ENCODE measurements at places on chromosomes 16 and 17.

GRCh38 chr17:37399265-37399803, 7.3 kb downstream of the ACACA start:
- peak; percentile 36 for DNase-seq

DNA sequence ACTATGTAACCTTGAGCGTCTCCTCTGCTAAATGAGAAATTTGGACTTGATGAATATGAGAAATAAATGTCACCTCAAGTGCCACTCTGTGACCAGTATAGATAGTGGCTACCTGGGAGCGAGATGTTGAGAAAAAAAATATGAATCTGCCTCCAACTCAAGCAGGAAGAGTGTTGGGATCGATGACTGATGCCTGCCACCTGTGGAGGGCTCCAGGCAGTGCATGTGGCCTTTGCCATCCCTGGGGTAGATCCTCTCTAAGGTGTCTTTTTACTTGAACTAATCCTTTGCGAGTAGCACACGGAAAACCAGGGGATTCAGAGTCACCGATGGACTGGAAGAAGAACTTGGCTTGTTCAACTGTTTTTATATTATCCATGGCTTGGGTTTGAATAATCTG, 9.4 kb downstream of the CCDC182 start:
- DNase-seq = no peak

DNA sequence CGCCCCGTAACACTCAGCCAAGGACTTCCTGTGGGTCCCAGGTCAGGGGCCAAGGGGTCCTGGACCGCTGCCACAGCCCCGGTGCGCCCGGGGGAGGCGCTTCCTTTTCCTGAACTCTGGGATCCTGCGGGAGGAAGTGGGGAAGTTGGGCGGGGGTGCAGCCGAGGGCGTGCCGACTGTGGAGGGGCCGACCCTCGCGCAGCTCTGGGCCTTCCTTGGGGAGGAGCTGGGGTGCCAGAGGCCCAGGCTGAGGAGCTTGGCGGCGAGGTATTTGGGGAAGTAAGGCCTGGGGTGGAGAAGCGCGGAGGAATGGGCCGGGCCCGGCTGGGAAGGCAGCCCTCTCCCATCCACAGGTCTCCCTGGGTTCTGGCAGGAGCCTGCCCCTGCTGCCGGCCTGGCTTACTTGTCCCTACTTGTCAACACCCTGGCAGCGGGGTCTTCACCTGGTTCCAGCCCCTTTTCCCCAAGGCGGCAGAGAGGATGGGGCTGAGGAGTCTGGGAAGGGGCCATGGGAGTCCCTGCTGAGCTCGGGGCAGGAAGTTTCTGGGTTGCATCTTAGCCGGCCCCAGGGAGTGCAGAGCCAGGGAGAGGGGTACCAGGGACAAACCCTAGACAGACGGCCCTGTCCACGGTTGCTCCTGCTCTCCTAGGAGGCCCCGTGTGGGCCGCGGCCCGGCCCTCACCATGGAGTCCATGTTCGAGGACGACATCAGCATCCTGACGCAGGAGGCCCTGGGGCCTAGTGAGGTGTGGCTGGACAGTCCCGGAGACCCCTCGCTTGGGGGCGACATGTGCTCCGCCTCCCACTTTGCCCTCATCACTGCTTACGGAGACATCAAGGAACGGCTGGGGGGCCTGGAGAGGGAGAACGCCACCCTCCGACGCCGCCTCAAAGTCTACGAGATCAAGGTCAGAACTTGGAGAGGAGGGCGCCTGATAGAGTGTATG, 1.7 kb downstream of the TBKBP1 start:
- DNase-seq = no peak

GRCh38 chr16:73289232-73289631, 241.3 kb upstream of the ZFHX3 start:
- no peak for DNase-seq

DNA sequence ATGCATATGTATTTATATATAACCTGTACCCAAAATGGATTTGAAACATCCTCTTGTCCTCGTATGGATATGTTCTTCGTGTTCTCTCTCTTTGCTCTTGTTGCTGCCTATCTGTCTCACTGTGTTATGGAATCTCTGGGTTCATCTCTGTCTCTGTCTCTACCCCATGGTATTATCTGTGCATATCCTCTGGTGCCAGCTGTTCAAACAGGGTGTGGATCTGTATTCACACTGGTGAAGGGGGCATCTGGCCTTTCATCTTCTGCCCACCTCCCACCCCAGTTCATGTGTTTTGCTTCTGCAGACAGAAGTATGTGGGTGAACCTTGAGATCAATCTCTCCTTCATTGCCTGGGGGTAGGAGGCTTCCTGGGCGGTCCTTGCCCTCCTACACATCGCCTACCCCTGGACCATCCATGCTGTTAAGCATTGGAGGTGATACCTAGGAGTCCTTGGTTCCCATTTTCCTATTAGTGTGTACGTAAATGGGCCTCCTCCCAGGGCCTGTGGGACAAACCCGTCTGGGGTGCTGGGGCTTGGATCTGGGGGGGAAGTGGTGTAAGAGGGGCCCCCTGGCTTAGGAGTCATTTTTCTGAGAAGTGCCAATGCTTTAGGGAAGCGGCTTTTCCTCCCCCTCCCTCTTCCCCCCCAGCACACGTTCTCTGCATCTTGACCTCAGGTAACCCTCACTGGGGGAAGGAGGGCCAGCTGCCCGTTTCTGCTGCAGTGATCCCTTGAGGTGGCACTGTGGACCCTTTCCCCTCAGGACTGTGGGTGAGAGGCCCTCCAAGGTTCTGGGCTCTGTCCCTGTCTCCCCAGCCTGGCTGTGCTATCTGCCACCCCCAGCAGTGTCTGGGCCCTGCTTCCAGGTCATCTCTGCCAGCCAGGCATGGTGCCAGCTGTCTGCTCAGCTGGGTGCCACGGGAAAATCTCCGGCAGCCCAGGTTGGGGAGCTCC, 21.1 kb downstream of the RARA start:
- no peak for DNase-seq

DNA sequence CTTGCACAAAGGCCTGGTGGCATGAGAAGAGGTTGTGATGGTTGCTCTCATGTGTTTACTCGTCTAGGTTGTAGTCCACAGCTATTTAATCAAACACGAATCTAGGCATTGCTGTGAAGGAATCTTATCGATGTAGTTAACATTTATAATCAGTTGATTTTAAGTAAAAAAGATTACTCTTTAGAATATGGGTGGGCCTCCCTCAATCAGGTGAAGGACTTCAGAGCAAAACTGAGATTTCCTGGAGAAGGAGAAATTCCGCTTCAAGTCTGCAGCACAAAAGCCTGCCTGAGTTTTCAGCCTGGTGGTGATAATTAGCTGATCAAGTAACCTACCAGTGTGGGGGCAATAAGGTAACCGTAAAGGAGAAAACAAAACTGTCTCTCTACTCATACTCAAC, 523.6 kb downstream of the GRIN2A start:
- no peak for DNase-seq

DNA sequence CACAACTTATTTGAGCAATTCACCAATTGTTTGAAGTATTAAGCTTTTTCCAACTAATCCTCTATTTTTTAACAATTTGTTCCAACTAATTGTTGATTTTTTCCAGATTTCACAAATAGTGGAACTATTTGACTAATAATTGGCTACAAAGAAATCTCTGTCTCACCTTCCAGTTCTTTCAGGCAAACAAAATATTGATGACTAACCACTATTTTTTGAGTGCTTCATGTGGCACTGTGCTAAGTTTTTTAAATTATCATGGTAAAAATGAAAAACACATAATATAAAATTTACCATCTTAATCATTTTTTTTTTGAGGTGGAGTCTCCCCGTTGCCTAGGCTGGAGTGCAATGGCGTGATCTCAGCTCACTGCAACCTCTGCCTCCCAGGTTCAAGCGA, 24.6 kb upstream of the GRIN2A start:
- no peak for DNase-seq

- DNase-seq = peak; percentile 33
These were observed 17.7 kb downstream of the NCBP3 start for GRCh38 chr17:3828151-3828851.
